NCI-H2029 (cell line): ENCODE measurements at places on chromosomes 2 and 18.

DNA sequence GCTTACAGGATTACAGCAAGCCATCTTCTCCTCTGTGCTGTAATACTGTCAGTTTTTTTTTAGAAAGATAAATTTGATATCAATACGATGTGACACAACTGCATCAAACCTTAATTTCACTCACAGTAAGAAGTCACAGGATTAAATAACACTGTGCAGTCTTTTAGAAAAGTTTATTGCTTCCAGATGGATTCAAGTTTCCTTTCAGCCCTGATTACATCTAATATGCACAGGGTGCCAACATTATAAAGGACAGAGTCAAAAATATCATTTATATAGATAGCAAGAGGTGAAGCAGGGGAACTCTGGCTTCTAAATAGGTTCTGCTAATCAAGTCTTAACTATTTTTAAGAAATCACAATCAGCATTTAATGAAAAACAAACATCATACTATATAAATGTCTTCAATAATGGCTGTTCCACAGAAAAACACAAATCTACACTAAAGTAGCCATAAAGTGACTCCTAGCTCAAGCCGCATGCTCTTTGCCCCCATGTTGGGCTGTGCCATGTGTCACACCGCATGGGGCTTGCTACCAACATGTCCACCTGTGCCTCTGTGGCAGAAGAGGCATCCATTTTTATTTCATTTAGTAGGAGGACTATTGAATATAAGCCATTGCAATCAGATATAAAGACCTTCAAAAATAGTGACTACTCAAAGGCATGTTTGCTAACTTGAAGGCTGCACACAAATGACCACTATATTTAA, 35.0 kb downstream of the CERKL start:
- no peak for DNase-seq

- no peak for DNase-seq
Observed at GRCh38 chr2:9308186-9308955, 101.8 kb downstream of the ASAP2 start.

DNA sequence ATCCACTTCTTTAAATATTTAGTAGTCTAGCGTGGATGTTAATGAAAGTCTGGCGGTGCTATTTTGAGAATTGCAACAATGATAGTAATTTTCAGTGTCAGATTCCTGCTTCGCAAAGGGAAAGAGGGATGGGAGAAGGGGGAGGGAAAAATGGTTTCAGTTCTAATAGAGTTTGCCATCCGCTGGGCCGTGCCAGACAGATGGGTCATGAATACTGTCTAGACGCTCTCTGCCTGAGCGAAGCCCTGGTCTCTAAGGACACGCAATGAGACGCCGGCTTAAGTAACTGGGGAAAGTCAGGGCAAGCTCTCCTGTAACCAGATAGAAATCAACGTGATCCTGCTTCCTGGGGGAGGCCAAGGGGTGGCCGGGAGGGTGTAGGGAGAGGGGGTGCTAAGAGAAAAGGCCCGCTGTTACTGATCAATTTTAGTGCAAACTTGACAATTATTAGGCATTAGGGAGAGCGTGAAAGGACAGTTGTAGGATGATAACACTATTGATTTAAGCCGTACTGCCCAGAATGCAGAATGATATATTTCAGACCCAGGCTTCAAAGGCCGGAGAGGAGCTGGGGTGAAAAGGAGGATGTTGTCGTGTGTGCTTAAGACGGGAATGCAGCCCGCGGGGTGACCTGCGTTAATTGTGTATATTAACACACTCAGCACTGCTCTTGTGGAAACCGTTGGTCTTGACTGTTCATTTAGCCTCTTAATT, 229.2 kb downstream of the LDLRAD4 start:
- DNase-seq = no peak

GRCh38 chr2:44200011-44200410, 31.3 kb downstream of the PPM1B start:
- no peak for DNase-seq

- no peak for DNase-seq
Observed at GRCh38 chr2:128260239-128261138, 58.2 kb downstream of the HS6ST1 start.

DNA sequence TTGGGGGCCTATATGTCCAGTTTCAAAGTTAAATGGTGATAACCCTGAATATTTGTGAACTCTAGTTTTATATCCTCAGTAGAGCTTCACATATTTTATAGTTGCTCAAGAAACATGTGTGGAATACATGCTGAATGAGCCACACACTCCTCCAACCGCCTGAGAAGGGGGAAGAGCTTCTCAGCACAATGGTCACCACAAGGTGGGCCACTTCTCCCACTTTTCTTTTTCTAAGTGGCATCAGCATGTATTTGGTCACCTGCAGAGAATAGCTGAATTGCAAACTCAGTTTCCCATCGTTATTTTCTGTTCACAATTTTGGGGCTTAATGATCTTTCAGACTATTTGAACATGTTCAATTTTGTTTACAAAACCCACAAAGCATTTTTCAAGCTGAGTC, 340.5 kb downstream of the PARD3B start:
- no peak for DNase-seq

DNA sequence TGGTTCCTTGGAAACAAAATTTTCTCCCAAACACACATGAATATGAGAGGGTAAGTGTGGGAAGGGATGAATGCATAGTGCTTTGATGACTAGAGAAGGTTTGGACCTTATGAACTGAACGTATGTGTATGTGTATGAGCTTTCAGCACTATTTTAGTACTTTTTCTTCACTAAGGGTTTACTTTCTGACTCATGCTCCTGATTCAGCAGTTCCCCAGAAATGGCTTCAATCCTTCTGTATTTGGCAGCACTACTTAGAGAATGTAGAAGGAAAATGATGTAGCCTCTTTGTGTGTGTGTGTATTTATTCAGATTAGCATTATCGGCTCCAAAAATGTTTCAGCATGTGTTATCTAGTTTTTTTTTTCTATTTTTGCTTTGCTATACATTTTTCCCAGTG, 22.2 kb downstream of the KCNJ3 start:
- DNase-seq = no peak

DNA sequence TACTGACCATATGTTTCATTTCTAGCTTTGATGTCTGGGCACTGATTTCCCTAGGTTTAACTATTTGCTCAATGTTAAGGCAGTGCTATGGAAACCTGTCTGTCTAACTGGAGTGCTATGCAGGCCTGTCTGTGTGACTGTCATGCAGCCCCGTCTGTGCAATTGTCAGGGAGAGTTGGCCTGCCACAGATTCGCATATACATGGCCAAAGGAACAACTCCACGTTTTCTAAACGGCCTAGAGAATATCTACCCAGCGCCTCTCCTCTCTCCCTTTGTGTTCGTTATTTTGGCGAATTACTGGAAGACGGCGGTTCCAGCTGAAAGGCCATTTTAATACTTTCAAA, 59.6 kb upstream of the PSME4 start:
- DNase-seq = peak; percentile 34

DNA sequence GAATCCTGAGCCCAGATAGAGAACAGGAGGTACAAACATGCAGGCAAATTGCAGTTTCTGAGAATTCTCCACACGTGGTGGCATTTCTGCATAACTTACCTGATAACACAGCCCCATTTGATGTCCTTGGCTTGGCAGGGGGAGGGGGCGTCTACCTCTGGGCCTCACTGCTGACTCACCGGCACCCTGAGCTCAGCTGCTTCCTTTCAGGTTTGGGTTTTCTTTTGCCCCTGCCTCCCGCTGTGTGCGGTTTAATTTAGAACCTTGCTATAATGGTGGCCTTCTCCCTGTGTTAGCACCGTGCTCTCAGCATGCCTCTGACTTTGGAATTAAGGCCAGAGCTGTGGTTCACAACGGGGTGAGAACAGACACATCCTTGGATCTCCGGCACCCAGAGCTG, 4.4 kb downstream of the CTIF start:
- no peak for DNase-seq

GRCh38 chr2:179842498-179843153, 18.8 kb downstream of the ZNF385B start:
- peak; percentile 6 for DNase-seq

DNA sequence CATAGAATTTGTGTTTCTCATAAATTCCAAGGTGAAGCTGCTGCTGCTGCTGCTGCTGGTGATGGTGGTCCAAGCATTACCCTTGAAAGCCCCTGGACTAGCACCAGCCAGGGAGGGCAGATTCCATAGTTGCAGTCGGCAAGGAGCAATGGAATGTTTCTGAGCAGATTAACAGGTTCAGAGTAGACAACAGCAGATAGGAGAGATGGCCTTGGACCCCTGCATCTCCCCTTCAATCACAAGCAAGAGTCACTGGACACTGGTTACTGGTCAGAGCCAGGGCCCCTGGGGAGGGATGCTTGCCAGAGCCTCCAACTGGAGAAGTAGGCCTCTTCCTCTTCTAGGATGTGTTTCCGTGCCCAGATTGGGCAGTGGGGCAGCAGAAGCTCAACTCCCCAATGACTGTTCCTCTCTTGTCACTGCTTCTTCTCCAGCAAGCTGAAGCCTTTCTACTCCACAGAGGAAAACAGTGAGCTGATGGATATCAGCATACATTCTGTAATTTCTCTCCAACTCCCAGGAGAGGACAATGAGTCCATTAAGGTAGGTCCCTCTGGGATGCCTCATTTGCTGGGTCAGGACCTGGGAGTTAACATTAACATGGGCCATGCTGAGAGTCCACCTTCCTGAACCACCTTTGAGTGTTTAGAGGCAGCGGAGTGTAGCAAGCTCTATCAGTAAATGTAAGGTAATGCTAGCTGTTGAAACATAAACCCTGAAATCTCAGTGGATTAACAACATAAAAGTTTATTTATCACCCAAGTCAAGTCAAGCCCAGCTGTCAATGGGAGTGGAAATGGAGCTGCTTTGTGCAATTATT, 35.3 kb downstream of the MROH2A start:
- no peak for DNase-seq

GRCh38 chr2:17540093-17540812, at the start of gene VSNL1:
Gene VSNL1 (plus strand): TSS chr2:17540696. CDS start chr2:17592075, 51,379 bp downstream.
- no peak for DNase-seq

GRCh38 chr2:120981443-120981842, 245.8 kb downstream of the GLI2 start:
- DNase-seq = no peak

GRCh38 chr2:63788071-63788470, 53.6 kb upstream of the UGP2 start:
- no peak for DNase-seq

GRCh38 chr2:238940806-238941205, 92.9 kb downstream of the TWIST2 start:
- DNase-seq = no peak

GRCh38 chr18:27956001-27956640, 220.8 kb downstream of the CDH2 start:
- DNase-seq = no peak

- no peak for DNase-seq
Observed at GRCh38 chr2:218745559-218746469, 35.2 kb downstream of the TTLL4 start.

DNA sequence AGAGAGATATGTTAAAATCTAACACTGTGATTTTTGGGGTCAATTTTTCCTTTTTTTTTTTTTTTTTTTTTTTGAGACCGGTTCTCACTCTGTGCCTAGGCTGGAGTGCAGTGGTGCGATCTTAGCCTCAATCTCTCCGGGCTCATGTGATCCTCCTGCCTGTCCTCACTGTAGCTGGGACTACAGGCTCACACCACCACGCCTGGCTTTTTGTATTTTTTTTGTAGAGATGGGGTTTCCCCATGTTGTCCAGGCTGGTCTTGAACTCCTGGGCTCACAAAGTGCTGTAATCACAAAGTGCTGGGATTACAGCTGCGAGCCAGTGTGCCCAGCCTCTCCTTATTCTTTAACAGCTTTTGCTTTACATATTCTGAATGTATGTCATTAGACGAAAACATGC, 2.9 kb upstream of the HAAO start:
- no peak for DNase-seq

- DNase-seq = no peak
Observed at GRCh38 chr18:57243624-57244179, 96.8 kb downstream of the BOD1L2 start.

DNA sequence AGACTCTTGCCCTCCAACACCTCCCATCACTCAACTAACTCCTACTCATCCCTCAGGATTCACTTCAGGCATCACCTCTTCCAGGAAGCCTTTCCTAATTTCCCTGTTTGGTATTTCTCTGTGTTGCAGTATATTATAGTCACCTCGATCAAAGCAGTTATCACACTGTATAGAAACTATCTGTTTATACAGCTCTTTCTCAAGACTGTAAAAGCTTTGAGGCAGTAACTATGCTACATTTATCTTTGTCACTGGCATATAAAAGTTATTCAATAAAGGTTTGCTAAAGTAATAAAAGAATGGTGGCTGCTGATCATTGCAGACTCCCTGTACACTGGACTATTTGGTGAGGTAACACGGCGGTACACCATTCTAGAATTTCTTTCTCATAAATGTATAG, 284.9 kb downstream of the PAX3 start:
- no peak for DNase-seq

DNA sequence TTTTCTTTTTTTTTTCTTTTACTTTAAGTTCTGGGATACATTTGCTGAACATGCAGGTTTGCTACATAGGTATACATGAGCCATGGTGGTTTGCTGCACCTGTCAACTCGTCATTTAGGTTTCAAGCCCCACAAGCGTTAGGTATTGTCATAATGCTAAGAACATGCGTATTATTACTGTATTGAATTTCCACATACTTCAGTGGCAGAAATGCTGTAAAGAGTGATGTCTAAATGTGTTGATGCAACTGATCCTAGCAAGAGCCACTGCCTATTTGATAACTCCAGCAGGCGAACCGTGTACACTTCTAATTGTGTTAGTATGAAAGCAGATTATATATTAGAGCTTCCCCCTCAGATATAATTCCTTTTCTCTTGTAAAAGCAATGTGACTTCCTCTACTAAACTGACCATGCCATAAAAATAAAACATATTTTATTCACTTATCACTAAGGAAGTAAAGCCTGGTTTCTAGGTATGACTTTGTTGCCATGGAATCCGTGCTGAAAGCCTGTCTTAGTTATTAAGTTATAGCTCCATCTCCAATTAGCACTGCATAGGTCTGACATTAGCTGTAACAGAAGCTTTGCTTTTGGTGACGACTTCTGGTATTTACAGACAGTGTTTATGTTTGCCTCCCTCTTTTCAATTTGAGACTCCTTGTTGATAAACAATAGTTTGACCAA, 280.0 kb downstream of the GALR1 start:
- no peak for DNase-seq

DNA sequence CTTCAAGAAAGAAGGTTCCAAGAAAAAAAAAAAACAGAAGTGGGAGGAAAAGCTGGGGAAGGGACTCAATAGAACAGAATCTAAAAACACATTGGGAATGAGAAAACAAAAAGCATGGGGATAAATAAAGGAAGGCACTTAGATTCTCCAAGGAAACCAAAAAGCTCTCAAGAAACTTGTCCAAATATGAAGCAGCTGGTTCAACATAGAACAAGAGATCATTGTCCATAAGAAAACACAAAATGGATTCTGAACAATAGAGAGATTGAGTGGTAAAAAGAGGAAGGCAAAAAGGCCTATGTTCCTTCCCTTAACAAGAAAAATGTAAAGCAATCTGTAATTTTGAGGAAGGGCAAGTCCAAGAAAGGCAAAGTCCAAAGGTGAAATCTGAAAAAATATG, 32.9 kb upstream of the ALK start:
- no peak for DNase-seq

DNA sequence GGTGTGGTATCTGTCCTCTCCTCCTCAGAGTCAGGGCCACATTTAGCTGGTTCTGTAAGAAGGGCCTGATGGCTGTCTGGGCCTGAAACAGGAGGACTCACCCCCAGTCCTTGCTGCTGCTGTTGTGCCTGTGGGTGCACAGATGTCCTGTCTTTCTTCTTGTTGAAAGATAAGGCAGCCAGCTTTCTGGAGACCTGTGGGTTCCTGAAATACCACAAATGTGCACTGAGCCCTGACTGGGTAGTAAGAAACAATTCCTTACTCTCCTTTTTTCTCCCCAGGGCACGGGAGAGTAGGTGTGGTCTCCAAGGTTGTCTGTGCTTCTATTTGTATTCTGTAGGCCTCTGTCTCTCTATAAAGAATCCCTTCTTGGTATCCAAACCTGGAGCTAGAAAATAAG, 96.2 kb upstream of the DLX2 start:
- DNase-seq = no peak
